ENCODE measurements at places on chromosomes 6 and 20. TPM values are rescaled to one million over a fixed set of nuclear protein-coding genes. Genes with fewer than 3 reads are reported as not detected.

PKIB gene
- 2.6 TPM for total RNA-seq

CFB gene
- total RNA-seq = 11.4 TPM

ASXL1 gene
- 23.8 TPM for total RNA-seq

WFDC12 gene
- not detected for total RNA-seq

TMEM181 gene
- 23.5 TPM for total RNA-seq

TCEA2 gene
- total RNA-seq = 33.0 TPM

MRPL14 gene
- total RNA-seq = 25.7 TPM

THBD gene
- total RNA-seq = 10.4 TPM

ERVFRD-1 gene
- total RNA-seq = not detected

ULBP3 gene
- total RNA-seq = 7.1 TPM

PPIL6 gene
- 0.94 TPM for total RNA-seq

SLC22A2 gene
- total RNA-seq = not detected

LYRM4 gene
- total RNA-seq = 23.6 TPM

TGM3 gene
- total RNA-seq = not detected

NEURL2 gene
- total RNA-seq = 3.6 TPM

MEP1A gene
- total RNA-seq = not detected

C6orf118 gene
- not detected for total RNA-seq

DAAM2 gene
- total RNA-seq = 11.2 TPM
